Caki2 (cell line): ENCODE measurements at places on chromosomes 3 and 15. TPM values are rescaled to one million over a fixed set of nuclear protein-coding genes. Genes with fewer than 3 reads are reported as not detected.

DNA sequence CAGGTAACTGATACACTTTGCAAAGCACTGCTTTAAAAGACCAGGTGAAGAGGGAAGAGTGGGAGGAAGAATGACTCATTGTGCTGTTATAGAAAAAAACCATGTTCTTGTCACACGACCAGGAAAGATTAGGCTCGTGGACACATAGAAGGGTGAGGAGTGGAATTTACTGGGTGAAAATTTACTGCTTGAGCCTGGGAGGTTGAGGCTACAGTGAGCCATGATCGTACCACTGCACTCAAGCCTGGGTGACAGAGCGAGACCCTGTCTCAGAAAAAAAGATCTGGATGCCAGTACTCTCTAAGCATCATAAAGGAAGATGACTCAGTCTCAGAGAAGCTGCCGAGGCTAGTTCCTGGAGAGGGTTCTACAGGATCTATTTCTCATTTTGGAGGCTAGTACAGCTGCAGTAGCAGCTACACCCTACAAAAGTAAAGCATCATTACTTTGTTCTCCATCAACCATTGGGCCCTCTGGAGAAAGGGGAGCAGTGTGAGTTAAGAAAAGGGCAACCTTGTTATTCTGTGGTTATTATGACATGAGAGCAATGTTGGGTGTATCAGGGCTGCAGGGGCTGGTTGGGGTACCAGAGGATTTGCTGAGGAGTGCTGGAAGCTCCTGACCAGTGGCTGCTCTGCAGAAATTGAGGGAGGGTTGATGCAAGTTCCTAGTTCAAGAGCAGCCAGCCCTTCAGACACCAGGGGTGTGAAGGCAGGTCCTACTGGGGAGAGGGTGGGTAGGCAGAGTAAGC is 75.4 kb downstream of the CMTM8 start:
- peak; percentile 66 for DNase-seq

DNA sequence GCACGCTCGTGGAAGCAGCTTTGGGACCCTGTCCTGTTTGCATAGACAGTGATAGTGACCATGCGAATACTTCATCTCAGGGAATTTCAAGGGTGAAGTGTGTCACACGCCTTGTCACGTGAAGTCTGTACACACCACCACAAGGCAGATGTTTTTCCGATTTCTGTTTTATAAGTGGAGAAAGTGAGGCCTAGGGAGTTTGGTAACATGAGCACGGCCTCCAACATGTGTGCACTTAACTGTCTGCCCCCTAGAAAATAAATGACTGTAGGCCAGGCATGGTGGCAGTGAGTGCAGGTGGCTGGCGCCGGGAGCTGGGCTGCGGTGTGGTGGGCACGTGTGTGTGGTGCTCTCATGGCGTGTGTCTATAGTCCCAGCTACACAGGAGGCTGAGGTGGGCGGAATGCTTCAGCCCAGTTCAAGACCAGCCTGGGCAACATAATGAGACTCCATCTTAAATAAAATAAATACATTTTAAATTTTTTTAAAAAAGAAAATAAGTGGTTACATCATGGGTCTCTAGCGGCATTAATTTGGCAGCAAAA is 42.0 kb downstream of the WHAMM start:
- DNase-seq, result no peak

- DNase-seq, result no peak
These were observed 387.4 kb downstream of the RBMS3 start for GRCh38 chr3:29668233-29668632.

DNA sequence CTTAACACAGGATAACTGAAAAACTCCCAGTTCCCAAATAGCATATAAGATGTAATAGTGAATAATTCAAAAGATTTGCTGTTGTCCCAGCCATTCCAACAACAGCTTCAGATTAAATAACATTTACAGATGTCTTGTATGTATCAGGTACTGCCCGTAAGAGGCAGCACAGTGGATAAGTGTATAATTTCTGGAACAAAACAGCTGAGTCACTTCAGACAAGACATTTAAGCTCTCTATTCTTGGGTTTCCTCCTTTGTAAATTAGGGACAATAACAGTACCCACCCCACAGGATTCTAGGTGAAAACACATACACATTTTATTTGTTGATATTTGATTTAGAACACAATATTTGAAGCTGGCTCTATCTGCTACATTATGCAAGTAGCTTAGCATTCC is 2.6 kb upstream of the WWTR1 start:
- DNase-seq, result no peak

- DNase-seq, result no peak
These were observed 63.4 kb downstream of the PDIA5 start for GRCh38 chr3:123130079-123130750.

- DNase-seq, result no peak
These were observed 118.0 kb downstream of the TNIK start for GRCh38 chr3:171342200-171342599.

GRCh38 chr15:25675396-25675795 is 187.7 kb downstream of the ATP10A start:
- no peak for DNase-seq

GRCh38 chr15:63749330-63749942 is 84.3 kb downstream of the HERC1 start:
- DNase-seq, result no peak

GRCh38 chr3:168709073-168709472 is 613.3 kb upstream of the GOLIM4 start:
- DNase-seq, result no peak

- no peak for DNase-seq
These were observed 44.3 kb upstream of the FGD5 start for GRCh38 chr3:14774431-14774830.

DNA sequence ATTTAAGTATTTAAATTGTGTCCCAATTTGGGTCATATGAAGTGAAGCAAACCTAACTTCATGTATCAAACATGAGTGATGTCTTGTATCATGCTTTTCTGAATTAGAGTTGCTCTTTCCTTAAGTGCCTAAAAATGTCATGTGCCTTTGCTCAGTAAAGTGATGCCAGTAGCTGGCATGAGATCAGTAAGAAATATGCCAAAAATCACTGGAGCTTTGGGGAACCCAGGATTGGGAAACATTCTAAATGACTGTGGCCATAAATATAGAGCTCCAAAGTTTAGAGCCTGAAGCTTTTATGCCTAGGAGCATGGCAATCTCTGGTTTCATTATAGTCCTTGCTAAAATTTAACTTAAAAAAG is 33.8 kb downstream of the RBMS3 start:
- no peak for DNase-seq

- DNase-seq, result no peak
These were observed 202.7 kb downstream of the MAGI1 start for GRCh38 chr3:65836047-65836446.

DNA sequence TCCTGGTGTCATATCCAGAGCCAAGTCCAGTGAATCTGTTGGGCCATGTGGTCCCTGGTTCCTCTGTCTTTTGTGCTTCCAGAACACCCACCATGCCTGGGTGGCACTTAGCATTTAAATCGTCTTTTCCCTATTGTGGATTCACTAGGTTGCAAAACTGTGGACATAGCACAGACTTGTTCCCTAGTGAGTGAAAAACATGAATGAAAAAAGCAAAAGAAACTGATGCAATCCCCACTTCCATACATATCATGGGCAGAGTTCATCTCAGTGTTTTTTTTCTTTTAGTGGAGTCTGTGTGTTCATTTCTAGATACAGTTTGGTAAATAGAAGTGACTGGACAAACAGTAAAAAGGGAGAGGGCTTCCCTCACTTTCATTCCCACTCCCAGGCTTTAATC is 170.5 kb downstream of the SLCO3A1 start:
- no peak for DNase-seq

DNA sequence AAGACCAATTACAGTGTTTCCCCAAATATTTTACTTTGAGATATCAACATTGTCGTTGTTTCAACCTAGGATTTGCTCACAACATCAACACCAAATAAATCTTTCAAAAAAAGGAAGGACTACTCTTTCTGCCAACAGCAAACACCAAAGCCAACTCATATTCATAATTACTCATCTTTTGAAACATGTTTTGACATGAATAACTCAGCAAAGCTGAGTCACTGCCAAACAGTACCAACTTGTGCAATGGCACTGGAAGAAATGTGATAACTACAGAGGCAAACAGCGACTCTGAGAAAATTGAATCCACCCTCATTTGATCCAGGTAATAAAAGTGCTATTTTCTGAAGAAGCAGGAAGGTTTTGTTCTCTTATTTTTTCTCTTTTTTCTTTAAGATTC is 67.2 kb downstream of the PEX5L start:
- DNase-seq, result no peak

- DNase-seq, result no peak
These were observed 20.6 kb upstream of the MEX3B start for GRCh38 chr15:82066455-82066854.

DNA sequence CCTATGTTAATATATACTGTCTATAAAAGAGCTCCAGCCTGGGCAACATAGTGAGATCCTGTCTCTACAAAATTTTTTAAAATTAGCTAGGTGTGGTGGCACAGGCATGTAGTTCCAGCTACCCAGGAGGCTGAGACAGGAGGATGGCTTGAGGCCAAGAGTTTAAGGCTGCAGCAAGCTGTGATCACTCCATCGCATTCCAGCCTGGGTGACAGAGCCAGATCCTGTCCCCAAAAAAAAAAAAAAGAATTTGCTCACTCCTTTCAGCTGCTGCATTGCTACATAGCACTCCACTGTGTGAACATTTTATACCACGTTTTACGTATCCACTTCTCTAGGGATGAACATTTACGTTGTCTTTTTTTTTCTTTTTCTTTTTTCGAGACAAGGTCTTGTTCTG is 6.0 kb upstream of the TSEN2 start:
- DNase-seq, result no peak

- peak; percentile 8 for DNase-seq
These were observed 121.8 kb upstream of the CADM2 start for GRCh38 chr3:84836961-84837360.

- peak; percentile 33 for DNase-seq
These were observed 121.0 kb downstream of the ASB7 start for GRCh38 chr15:100723315-100723801.

- DNase-seq, result no peak
These were observed 5.5 kb downstream of the DIS3L start for GRCh38 chr15:66298803-66299251.

DNA sequence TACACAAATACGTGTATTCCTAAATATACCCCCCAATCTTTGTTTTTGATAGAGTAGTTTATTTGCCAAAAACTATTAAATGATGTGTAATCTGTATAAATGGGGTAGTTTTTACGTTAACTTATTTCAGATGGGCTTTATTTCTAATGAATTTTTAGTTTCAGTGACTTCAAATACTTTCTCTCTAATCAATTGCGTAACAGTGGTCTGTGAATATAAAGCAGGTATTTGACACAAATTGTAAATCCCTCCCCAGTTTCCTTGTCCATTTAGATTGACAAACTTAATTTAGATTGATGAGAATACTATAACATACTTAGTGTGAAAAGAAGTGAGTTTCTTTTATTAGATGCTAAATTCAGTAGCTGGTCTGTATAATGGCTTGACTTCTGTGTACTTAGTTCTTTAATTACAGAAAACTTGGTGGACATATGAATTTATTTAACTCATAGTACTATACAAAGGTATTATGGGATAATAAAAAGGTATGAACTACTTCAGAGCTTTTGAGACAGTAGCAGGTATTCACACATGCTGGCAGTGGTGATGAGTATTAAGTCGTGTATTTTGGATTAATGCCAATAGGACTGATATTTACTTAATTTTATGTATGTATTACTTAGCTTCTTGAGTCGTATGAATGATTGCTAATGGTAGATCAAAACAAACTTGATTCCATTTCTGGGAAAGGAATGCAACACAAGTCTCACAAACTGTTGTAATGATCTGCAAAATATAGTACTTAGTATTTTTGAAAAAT is 81.6 kb downstream of the STT3B start:
- DNase-seq, result no peak

GRCh38 chr3:128062033-128062745 is 10.0 kb downstream of the SEC61A1 start:
- DNase-seq, result no peak

DNA sequence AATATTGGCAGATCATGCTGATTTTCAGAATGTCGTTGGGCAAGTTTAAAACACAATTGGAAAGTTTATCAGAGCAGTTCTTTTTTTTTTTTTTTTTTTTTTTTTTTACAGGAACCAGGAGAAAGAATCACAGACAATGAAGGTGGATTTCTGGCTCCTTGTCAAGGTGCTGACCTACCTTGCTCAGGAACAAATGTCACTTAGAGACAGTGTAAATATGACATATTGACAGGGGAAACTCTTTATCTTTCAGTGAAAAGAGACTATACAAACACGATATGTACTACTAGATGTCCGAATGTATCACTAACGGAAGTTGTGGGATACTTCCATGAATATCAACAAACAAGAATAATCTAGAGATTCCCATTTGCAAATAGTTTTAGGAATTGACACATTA is 237.3 kb downstream of the FMN1 start:
- DNase-seq, result no peak

DNA sequence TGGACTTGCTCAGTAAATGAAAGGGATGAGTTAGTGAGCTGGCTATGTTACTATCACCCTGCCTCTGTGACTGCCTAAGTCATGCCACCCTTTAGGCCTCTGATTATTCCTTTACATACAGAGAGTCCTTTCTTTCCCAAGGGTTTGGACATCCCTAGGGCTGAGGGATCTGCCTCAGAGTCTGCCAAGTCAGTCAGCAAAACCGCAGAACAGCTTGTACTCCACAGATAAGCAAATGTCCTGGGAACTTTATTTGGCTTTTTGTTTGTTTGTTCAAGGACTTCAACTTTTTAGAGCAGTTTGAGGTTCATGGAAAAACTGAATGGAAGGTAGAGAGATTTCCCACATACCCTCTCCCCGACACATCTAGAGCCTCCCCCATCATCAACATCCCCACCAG is 82.6 kb upstream of the TRIM42 start:
- DNase-seq, result no peak

- DNase-seq, result no peak
These were observed 17.6 kb downstream of the RSL24D1 start for GRCh38 chr15:55179141-55179540.

- no peak for DNase-seq
These were observed 184.6 kb upstream of the TRIM42 start for GRCh38 chr3:140493271-140493670.

Gene BFSP2
- total RNA-seq, result not detected in 2 replicates

Gene FYCO1
- total RNA-seq, result 12.0 and 23.6 TPM in 2 replicates

Gene PCLAF
- total RNA-seq, result 73.7 and 79.2 TPM in 2 replicates

Gene TMOD2
- total RNA-seq, result 0.09 and 0.71 TPM in 2 replicates

Gene CGNL1
- total RNA-seq, result 0.49 and 0.84 TPM in 2 replicates

Gene PCSK6
- 5.5 and 9.4 TPM in 2 replicates for total RNA-seq

Gene FBXO40
- not detected in 2 replicates for total RNA-seq

Gene PSTPIP1
- not detected in 2 replicates for total RNA-seq

Gene DPH3
- total RNA-seq, result 4.4 and 8.5 TPM in 2 replicates

Gene STRA6
- total RNA-seq, result 14.9 and 17.7 TPM in 2 replicates

Gene WDR6
- total RNA-seq, result 38.0 and 38.2 TPM in 2 replicates
